ENCODE measurements at places on chromosomes 4 and X.

DNA sequence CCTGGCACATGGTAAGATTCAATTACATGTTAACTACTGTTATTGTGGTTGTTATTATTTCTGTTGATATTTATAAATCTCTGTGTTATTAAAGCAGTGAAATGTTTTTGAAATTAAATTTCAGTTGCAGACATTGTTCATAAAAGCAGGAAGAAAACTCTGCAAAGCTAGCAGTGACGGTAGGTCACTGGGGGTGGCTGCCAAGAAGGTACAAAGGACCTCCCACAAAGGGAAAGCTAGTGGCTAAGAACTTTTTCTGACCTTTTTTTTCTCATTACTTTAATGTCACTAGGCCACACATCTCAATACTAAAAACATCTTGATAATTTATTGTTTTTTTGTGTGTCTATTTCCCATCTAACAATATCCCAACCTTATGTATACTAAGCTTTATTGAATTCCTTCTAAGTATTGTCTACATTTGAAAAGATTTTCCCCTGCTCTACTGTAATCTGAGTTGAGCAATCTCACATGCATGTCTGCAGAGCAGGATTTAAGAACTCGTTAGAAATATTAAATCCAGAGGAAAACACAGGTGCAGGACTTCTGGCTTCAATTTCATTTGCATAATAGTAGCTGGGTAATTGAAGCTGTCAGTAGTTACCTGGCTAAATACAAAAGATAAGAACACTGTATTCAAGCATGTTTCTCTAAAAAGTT is 197.3 kb downstream of the CFAP299 start:
- DNase-seq = no peak

GRCh38 chrX:19176901-19177630 is 54.8 kb upstream of the ADGRG2 start:
- DNase-seq = no peak

GRCh38 chrX:107718156-107718621 is 57.4 kb downstream of the TSC22D3 start:
- no peak for DNase-seq

- DNase-seq = no peak
These were observed 664.9 kb upstream of the LCORL start for GRCh38 chr4:18686338-18687037.

GRCh38 chrX:5388087-5388486 is 840.6 kb downstream of the NLGN4X start:
- no peak for DNase-seq

DNA sequence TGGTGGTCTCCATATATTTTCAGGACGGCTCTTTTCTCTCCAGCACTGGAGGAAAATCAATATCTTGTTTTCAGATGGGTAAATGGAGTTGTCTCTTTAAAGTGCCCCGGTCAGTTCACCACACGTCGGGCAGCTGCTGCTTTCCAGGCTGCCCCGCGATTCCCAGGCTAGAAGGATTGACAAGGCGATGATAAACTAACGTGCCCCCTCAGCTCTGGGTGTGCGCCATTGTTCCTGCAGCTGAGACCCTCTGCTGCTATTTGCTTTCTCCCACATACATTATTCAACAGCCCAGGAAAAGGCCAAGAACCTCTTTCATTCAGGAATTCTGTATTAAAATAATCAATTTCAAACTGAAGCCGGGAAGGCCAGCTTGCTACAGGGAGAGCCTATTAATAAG is 254.5 kb downstream of the SOX3 start:
- DNase-seq = no peak

DNA sequence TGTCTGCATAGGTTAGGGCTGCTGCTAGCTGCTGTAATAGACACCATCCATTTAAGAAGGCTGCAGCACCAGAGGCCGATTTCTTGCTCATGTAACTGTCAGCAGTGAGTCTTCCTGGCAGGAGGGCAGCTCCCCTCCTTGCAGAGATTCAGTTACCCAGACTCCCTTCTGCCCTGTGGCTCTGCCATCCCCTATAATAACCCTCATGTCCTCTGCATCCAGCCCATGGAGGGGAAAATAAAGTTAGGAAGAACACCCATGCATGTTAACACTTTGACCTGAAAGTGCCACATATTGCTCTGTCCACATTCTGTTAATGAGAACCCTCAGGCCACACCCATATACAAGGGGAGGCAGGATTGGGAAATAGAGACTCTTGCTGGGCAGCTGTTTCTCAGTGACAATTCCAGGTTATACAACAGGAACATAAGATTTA is 5.4 kb downstream of the STBD1 start:
- DNase-seq = no peak

DNA sequence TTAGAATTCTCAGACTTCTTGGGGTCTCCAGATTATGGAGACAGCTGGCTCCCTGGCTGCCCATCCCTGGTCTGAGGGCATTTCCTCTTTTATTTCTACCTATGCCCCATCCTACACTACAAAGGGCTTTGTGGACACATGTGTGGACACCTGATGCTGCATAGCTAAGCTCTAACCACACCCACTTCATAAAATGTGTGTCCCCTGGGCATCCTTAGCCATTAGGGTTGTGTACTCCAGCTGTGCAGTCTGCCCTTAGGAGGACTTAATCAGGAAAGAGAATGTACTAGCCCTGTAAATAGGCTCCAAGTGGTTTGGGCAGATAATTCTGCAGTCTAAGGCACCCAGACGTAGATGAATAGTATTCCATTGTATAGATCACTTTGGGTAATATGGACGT is 47.0 kb downstream of the COQ2 start:
- no peak for DNase-seq

DNA sequence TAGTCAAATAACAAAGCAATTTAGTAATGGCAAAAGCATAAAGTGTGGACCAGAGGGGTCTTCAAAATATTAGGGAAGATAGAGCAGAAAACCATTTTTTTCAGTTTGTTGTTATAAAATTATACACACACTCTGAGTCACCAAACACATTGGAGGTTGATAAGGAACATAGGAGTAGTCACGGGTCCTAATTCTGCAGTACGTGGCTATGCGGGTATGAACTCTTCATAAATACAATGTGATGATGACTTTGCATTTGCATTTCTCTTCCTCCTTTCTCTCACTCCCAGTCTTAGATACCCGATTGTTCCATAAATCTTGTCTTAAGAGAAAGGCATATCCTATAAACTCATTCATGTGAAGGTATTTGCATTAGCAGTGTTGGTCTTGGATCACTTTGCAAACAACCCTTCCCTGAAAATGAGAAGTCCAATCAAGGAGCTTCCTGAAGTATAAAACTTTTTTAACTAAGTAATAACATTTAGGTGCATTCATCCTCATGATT is 223.6 kb downstream of the PALLD start:
- no peak for DNase-seq

DNA sequence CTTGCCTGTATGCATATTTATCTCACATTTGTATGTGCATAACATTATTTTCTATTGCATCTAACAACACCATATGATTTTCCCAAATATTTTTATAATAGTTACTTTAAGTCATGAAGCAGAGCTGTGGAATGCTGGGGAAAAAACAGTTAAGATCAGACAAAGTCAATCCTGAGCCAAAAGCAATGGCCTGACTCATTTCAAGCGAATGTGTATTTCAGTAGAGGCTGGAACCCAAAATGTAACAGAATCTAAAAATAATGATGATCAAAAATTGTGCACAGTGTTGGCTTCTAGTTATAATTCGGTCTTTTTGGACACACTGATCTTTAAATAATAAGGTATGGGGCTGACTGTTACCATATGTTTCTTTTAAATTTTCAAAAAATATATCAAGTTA is 516.2 kb upstream of the ADGRL3 start:
- no peak for DNase-seq

DNA sequence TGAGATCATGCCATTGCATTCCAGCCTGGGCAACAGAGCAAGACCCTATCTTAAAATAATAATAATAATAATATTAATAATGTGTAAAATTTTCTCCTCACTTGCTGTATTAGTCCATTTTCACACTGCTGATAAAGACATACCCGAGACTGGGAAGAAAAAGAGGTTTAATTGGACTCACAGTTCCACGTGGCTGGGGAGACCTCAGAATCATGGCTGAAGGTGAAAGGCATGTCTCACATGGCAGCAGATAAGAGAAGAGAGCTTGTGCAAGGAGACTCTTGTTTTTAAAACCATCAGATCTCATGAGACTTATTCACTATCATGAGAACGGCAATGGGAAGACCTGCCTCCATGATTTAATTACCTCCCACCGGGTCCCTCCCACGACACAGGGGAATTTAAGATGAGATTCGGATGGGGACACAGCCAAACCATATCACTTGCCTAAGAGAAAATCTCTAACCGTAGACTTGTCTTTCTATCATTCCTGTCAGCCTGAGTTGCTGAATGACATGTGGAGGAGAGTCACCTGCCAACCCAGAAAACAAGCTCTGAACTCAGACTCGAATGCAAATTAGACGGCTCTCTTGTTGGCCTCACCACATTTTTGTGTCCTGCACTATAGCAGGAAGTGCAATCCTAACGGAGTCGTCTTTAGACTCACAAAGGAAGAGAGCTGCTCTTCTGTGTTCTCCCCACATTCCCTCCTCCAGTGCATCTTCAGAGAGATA is 51.9 kb upstream of the DCTD start:
- no peak for DNase-seq

DNA sequence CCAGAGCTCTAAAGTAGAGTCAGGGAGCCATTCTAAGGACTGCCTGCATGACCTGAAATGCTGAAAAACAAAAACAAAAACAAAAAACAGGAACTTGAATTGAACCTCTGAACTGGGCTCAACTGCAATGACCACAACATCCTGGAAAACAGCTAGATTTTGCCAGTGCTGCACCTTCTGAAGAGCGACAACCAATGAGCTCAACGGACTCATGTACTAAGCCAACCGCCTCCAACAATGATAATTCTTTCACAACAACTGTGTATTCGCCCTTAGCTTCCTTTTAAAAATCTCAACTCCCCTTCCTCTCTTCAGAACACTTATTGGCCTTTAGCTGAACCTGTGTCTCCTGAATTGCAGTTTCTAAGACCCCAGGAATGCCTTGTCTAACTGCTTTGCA is 69.8 kb downstream of the HAUS3 start:
- no peak for DNase-seq

DNA sequence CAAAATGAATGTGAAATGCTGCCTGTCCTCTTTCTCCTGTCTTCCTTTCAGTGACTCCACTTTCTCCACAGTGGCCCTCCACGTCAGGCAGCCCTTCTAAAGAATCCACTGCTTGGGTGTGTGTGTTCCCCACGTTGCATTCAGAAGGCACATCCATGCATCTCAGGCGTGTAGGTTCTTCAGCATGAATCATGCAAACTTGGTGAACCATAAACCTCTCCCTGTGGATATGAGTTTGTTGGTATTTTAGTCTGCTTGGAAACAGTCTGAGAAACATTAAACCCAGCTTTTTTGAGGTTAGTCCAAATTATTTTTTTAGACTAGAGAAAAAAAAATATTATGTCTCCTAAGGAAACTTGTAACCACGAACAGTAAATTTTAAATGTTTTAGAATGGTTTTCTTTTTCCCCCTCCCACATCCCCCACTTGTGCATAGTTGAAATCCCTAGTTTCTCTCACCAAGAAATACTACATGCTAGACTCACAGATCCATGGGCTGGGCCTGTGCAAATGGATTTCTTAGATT is 251.6 kb downstream of the CBR4 start:
- no peak for DNase-seq
